HAP-1 (cell line): ENCODE measurements at places on chromosomes 1 and 21.

DNA sequence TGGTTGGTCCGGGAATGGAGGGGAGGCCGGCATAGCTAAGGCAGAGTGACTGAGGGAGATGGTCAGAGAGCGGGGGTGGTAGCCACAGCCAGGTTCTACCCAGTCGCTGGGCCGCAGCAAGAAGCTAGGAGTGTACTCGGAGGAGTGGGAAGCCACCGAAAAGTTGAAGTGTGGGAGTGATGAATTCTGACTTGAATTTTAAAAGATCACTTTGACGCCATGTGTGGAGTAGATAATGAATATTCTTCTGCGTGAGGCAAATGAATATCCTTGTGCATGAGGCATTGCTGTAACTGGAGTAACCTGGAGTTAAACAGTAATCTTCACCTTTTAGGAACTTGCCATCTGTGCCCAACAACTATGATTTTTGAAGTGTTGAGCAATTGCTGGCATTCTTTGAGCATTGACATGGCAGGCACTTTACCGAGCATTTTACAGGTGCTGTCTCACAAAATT, 6.9 kb downstream of the CTPS1 start:
- no peak for DNase-seq

DNA sequence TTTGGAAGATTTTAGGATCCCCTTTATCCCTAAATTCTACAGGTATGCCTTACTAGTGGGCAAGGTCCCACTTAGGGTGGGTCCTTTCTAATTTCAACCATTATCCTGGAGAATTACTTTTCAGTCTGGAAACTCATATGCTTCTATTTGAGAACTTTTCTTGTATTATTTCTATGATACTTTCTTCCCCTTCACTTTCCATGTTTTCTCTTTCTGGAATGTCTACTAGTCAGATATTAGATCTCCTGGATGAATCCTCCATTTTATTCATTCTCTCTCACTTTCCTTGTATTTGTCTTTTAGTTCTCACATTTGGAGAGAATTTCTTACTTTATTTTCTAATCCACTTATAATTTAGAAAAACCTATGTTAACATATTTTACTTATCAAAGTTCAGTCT, 83.9 kb upstream of the SIPA1L2 start:
- no peak for DNase-seq

DNA sequence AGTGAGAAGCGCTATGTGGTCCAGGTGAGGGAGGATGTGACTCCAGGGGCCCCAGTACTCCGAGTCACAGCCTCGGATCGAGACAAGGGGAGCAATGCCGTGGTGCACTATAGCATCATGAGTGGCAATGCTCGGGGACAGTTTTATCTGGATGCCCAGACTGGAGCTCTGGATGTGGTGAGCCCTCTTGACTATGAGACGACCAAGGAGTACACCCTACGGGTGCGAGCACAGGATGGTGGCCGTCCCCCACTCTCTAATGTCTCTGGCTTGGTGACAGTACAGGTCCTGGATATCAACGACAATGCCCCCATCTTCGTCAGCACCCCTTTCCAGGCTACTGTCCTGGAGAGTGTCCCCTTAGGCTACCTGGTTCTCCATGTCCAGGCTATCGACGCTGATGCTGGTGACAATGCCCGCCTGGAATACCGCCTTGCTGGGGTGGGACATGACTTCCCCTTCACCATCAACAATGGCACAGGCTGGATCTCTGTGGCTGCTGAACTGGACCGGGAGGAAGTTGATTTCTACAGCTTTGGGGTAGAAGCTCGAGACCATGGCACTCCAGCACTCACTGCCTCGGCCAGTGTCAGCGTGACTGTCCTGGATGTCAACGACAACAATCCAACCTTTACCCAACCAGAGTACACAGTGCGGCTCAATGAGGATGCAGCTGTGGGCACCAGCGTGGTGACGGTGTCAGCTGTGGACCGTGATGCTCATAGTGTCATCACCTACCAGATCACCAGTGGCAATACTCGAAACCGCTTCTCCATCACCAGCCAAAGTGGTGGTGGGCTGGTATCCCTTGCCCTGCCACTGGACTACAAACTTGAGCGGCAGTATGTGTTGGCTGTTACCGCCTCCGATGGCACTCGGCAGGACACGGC, 2.2 kb downstream of the CELSR2 start:
- DNase-seq = no peak

DNA sequence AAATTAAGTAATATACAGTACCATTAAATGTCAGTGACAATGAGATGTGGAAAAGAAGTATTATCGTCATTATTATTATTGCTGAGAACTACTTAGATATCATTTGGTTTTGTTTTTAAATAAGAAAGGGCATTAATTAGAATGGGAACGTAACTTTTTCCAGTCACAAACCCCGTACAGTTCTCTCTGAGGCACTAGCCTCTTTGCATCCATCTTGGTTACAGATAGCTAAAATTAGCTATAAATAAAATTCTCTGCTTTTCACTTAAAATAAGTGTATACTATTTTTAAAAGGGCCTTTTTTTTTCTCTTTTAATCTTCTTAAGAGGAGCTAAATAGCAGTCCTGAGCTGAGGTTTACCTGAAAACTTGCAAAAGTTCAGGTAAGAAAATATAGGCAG, 7.6 kb downstream of the PTGS2 start:
- DNase-seq = no peak

DNA sequence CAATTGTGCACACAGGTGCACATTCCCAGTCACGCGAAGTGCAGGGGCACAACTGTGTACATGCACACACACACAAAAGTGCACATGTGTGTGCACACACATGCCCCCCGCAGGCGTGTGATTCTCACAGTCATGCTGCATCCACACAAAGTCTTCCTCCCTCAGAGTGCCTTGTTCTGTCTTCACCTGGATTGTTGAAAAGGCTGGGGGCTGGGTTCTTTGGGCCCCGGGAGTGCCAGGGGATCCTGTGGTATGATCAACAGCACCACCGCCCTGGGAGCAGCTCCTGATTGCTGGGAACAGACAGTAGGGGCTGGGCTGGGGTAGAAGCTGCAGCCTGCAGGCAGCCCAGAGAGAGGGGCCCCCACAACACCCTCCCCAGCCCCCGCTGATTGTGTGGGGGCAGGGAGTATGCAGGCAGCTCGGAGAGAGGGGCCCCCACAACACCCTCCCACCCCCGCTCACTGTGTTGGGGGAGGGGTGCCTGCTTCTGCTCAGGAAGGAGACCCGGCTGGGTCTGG, 3.4 kb downstream of the COL18A1 start:
- no peak for DNase-seq

- no peak for DNase-seq
These were observed 1383.1 kb upstream of the ADGRL2 start for GRCh38 chr1:80417671-80418070.

GRCh38 chr1:70112838-70113237, 92.5 kb downstream of the LRRC40 start:
- DNase-seq = peak; percentile 11

GRCh38 chr1:48741380-48741779, 35.3 kb downstream of the BEND5 start:
- no peak for DNase-seq

DNA sequence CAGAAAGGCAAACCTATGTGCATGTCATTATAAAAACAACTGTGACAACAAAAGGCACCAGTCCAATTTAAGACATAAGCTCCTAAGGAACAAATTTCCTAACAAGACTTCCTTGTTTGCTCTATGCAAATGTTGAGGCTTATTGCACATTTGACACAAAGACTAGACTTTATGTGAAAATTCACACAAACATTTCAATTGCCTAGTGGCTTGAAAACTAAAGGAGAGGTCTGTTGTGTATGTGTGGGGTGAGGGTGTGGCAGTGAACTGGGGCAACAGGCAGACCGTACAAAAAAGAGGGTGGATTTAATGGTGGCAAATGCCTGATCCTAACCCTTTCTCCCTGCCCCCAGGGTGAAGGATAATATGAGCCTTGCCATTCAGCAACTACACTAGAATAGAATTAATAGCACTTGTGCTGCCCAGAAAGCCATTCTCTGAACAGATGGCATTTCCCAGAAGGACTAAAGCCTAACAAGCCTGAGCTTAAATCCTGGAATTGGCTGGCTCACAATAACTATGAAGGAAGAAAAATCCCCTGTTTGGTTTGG, 73.9 kb downstream of the GLUL start:
- peak; percentile 66 for DNase-seq

GRCh38 chr21:16768096-16768495, 744.7 kb upstream of the CXADR start:
- no peak for DNase-seq

DNA sequence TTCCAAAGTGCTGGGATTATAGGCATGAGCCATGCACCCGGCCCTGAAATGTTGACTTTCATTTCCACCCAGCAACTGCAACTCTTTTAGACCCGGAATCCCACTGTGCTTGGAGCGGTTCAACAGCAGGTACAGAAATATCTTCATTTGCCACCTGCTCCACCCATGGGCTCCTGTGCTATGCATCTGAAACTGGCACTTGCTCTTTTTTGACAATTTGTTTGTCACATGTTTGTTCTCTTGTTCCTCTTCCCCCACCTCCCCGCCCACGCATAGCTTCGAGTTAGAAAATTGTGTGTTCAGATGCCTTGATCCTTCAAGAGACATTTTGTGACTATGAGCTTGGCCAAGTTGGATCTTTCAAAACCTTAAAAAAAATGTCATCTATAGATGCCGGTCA, 2.4 kb upstream of the IFNLR1 start:
- no peak for DNase-seq

DNA sequence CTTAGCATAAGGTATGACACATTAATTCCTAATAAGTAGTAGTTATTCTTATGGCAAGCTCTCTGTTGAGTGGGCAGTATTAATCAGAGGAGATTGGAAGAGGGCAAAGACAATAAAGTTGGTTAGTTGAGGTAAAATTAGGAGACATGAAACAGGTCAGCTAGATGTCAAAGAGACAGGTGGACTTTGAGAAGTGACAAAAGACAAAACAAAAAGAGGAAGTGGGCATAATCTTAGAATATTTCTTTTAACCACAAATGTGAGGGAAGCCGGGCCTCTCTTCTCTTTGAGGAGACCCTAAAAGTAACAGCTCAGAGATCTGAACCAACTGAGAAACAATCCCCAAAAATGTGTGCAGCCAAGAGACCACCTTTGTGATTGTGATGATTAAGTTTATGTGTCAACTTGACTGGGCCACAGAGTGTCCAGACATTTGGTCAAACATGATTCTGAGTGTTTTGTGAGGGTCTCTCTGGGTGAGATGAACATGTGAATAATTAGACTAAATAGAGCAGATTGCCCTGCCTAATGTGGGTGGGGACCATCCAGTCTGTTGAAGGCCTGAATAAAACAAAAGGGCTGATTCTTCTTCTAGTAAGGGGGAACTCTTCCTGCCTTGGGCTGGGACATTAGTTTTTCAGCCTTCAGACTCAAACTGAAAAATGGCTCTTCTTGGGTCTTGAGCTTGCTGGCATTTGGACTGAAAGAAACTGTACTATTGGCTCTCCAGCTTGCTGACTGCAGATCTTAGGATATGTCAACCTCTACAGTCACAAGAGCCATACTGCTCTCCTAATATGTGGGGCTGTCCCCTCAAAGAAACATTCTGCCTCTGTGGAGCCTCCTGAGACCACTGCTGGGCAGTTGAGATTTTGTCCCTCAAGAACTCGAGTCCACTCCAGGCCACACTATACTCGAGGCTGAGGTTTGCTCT, 40.0 kb downstream of the FCRL5 start:
- DNase-seq = no peak

DNA sequence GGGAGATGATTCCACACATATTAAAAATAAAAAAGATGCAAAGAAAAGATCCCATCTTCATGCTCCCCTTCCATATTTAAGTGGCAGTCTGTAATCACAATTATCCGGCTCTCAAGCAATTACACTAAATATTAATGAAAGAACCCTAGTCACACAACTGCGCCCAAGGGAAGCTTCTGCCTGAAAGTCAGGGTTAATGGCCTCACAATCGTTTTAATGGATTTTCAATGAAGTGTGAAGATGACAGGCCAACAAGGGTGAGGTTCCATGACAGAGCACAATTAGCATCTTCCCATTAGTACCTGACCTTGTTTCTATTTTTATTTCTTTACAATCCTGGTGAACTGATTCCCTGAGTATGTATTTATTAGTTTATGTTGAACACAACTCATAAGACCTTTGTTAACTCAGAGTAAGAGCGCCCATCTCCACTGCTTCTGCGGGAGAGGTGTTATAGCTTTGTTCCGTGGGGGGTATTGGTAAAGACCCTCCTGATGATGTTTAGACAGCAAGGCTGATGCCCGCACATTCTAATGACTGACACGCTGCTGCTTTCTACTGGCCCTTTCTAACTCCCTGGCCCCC, 80.9 kb downstream of the IER5 start:
- DNase-seq = no peak

- no peak for DNase-seq
These were observed 25.9 kb downstream of the RUNX3 start for GRCh38 chr1:24903955-24904730.
